Activated CD8-positive, alpha-beta memory T cell treated with anti-CD3 and anti-CD28 coated beads for 24 hours (primary cell): ENCODE measurements at places on chromosomes 4 and X.

DNA sequence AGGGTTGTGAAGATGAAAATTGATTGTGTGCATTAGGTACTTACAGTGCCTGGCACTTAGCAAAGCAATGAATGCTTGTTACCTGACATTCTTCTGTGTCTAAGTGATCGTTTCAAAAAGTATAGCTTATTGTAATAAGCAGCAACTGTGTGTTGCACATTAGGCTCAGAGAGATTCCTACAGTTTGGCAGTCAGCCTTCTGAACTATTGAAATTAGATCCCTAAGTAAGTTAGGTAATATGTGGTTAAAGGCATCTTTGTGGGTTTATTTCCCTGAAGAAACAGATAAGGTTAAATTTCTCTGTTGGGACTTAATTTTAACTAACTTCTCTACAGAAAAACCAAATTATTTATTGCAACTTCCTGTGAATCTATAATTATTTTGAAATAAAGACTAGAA lies 93.4 kb downstream of the REPS2 start:
- no peak for DNase-seq

DNA sequence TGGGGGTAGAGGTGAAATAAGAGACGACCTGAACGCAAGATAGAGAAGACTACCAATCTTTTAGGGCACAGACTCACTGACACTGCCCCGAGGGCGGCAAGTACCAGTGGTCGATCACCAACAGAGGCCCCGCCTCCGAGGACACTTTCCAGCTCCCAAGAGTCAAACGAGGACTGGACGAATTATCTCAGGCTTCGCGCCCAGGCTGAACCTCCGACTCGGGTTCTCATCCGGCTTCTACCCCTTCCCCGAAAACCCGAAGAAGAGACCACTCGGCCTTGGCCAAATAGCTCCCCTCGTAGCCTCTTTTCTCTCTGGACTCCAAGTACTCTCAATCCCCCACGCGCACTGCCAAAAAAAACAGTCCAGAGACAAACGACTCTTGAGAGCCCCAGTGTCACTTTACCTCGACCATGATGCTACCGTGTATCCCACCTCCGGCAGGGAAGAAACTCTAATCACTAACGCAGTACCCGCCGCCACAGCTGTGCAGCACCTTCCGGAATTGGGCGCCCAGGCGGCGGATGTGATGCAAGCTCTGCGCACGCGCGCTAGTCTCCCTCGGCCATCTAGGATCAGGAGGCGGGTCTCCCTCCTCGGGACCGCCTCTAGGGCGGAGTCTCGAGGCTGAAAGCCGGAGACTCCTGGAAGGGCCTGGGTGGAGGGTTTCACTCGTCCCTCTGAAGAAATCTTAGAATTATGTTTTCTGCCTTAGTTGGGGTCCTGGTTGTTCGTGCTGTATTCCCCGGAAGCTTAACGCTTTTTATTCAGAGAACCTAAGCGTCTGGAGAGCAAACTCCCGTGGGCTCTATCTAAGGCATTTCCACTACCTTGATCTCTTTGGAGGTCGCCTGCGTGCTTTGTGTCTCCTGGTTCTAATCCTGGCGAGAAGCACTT lies at the start of gene PLRG1:
Gene PLRG1 (minus strand): TSS at position 507 of the 897 bp plus-strand sequence. CDS start 92 bp downstream, at position 415.
- DNase-seq, result peak; percentile 98

DNA sequence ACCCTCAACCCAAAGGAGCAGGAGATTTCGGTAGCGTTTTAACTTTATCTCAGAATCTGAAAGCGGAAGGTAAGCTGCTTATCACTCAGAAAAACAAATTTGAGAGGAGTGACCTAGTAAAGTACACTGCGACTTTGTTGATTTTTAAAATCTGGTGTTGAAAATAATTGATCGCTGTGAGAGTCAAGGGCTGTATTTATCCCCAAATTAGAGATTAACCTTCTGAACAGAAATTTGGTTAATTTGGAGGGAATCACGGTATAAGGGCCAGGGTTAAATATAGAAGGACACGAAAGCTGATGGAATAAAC lies 212 bp downstream of the CLCN4 start:
- DNase-seq, result no peak

GRCh38 chr4:108334031-108334430 lies 165.3 kb upstream of the LEF1 start:
- no peak for DNase-seq

GRCh38 chrX:7941390-7942042 lies 14.3 kb upstream of the PNPLA4 start:
- no peak for DNase-seq

DNA sequence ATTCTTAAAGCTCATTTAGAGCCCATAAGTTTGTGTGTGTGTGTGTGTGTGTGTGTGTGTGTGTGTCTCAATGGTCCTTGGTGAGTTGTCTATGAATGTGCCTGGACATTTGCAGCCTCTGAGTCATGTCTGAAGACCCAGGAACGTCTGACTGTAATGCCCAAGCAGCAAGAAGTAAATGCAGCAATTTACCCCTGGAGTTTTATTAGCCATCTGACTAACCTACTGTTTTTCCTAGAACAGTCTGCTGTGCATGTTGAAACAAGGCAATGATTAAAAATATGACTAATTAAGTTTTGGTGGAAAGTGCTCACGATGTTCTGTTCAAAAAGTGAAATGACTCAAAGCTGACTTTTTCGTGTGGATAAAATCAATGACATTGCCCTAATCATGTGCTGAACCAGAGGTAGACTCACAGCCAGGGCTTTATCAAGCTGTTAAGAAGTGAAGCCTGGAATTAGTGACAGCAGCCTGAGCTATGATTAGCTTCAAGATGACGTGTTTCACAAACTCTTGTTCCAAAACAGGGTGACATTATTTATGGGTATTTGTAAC lies 201.6 kb downstream of the CPE start:
- no peak for DNase-seq

DNA sequence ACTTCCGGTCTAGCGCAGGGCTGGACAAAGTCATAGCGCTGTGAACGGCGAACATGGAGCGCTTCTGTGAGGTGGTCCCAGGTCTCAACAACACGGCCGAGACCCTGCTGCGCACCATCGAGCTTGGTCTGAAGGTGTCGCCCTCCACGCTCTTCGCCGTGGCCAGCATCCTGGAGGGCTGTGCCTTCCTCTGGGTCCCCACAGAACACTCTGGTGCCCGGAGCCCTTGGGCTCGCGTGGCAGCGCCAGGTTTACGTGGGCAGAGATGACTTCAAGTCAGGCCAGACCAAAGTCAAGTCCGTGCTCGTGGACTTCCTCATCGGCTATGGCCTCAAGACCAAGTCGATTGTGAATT lies 128.6 kb downstream of the ANAPC4 start:
- no peak for DNase-seq

DNA sequence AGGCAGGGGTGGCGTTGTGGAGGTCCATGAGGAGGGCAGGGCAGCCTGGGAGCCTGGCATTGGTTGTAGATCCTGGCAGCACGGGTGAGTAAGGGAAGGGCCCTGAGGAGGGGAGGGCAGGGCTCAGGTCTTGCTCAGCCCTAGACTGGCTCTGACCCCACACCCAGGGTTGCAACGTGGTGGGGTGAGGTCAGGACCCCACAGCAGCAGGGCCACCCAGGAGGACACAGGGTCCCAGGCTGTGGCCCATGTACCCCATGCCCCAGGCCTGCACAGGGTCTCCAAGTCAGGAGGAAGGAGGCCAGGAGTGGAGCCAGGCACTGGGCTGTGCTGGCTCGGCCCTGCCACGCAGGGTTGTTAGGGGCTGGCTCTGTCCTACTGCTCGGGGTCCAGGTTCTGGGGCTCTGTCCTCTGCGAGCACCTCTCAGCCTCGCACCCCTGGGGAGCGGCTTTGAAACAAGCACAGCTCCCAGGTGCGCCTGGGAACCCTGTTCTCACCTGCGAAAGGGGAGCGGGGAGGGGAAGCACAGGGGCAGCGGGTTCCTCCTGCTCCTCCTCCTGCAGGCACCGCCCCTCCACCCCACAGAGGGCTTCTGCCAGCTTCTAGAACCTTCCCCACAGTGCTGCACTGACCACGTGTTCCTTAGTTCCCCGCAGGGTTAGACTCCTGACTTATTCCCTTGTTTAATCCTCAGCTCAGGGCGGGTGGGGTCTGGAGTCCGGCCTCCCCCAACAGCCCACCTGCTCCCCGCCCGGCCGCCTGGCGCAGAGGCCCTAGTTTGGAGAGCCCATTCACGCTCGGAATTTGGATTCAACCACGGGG lies 20.4 kb downstream of the MSANTD1 start:
- peak; percentile 33 for DNase-seq

DNA sequence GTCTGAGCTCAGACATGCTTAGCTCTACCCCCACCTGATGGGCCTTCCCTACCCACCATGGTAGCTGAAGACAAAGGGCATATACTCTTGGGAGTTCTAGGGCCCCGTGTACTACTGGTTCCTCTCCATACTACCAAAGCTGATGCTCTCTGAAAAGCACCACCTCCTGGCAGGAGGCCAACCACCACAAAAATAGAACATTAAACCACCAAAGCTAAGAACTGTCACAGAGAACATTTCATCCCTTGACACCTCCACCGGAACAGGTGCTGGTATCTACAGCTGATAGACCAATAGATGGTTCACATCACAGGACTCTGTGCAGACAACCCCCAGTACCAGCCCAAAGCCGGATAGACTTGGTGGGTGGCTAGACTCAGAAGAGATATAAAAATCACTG lies 13.4 kb downstream of the EDA2R start:
- no peak for DNase-seq

- no peak for DNase-seq
Observed at GRCh38 chr4:152643153-152644035, 36.4 kb downstream of the TMEM154 start.

GRCh38 chr4:161345741-161346140 lies 818.1 kb downstream of the FSTL5 start:
- DNase-seq, result no peak

DNA sequence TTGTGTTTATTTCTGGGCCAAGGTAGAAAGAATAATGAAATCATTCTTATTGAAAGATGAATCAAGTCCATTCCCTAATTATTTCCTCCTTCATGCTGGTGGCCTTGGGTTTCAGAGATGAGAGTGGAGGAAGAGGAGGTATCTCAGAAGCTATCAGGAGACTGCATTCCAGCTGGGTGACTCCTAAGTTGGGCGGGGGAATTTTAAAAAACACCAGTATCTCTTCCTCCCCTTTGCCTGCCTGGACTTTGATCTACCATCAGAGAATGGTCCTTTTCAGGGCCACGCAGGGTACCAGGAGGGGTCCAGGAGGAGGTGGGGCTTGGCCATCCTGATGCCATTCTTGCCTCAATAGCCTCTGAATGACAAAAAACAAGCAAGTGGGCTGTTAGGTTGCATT lies 104.4 kb downstream of the ASMT start:
- DNase-seq, result no peak

- no peak for DNase-seq
Observed at GRCh38 chrX:137432609-137433008, 133.3 kb upstream of the ZIC3 start.

DNA sequence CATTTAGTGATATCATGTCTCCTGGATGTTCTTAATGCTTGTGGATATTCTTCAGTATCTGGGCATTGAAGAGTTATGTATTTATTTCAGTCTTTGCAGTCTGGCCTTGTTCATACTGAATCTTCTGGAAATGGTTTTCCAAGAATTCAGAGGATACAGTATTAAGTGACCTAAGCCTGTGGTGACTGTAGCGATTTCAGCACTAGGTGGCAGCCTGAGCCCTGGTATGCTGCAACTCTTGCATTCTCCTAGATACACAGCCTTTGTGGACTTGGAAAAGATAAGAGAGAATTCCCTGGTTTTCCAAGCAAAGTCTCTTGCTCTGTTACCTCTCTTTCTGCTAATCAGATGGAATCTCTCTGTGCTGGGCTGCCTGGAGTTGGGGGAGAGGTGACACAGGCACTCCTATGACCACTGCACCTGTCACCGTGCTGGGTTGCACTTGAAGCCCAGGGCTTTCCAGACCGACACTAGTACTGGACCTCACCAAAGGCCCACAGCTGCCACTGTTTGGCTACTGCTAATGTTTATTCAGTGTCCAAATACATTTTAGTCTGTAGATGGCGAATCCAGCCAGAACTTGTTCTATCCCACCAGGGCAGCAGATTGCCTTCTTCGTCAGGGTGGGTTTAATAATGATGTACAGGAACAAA lies 19.3 kb upstream of the SPIN2A start:
- no peak for DNase-seq

GRCh38 chr4:155629183-155629825 lies 37.3 kb upstream of the GUCY1A1 start:
- no peak for DNase-seq

DNA sequence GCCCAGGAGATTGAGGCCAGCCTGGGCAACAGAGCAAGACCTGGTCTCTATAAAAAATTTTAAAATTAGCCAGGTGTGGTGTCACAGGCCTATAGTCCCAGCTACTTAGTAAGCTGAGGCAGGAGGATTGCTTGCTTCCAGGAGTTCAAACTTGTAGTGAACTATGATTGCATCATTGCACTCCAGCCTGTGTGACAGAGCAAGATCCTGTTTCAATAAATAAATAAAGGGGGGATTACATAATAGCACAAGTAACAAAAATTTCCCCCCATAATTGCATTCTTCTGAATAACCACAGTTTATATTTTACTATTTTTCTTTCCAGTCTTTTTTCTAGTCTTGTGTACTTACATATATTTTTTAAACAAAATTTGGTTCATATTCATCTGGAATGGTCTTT lies 135.6 kb downstream of the CHIC2 start:
- no peak for DNase-seq

- DNase-seq, result no peak
Observed at GRCh38 chr4:151672996-151673395, 87.8 kb downstream of the GATB start.

DNA sequence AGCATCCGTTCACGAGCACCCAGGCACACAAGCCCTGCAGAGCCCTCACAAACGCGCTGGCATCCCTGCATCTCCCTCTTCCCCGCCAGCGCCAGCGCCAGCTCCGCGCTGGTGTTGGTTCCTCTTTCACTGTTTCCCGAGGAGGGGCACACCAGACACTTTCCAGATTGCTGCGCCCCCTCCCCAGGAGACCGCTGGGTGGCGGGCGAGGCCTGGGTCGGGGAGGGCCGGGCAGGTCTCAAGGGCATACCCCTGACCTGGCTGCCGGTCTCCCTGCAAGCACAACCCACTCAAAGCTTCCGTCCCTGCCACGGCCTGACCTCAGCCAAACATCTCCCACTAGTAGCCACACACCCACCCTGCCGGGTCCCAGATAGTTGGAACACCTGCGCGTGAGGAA lies 2.2 kb upstream of the NKX1-1 start:
- DNase-seq, result peak; percentile 47

GRCh38 chr4:138673053-138673452 lies 342.5 kb upstream of the NOCT start:
- DNase-seq, result no peak

DNA sequence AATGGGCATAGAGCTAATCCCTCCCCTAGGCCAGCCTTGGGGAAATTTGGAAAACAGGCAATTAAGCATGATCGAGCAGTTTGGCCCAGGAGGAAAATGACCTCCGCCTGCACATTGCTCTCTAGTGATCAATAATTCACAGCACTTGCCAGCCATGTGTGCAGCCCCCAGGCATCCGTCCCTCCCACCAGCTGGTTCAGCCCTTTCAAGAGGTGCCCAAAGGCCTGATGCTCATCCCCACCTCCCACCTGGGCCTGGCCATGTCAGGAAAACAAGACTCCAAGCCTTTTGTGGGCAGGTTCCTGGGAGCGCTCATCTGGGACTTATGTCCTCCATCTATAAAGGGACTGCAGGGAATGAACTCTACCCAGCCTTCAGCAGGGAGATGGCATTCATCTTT lies 17.5 kb upstream of the PPP2R2C start:
- peak; percentile 30 for DNase-seq

GRCh38 chrX:17596546-17597205 lies 140.6 kb upstream of the SCML1 start:
- no peak for DNase-seq

GRCh38 chr4:182286035-182286434 lies 42.8 kb downstream of the TENM3 start:
- no peak for DNase-seq
